Fibroblast of pulmonary artery (primary cell): ENCODE measurements at places on chromosomes 7 and 10.
A peak's percentile ranks its signal among the peaks of the same experiment; 100 is the strongest.

- DNase-seq = no peak
These were observed 39.9 kb upstream of the PPP2R2D start for GRCh38 chr10:131860806-131861440.

- DNase-seq = no peak
These were observed 122.1 kb downstream of the RPS24 start for GRCh38 chr10:78155722-78156121.

DNA sequence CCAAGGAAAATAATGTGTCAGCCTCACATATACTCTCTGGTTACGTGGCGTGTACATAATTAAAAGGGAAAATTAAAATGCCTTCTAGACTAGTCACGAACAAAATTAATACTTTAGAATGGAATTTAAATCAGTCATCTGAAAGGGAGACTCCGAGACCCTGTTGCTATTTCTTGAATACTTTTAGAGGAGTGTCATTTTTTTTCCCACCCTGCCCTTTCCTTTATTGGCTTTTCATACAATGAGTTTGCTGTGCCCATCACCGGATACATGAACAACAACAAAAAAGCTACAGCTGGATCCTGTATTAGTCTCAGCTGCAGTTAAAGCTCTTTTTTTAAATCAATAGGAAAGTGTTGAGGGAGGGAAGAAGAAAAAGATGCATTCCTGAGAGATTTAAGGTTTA is 20.1 kb downstream of the CYTH3 start:
- DNase-seq = peak; percentile 58

- peak; percentile 81 for DNase-seq
These were observed 134.3 kb upstream of the PDE1C start for GRCh38 chr7:32204361-32205018.

GRCh38 chr10:102646610-102647442 is 2.5 kb downstream of the TRIM8 start:
- DNase-seq = peak; percentile 59

- DNase-seq = no peak
These were observed 32.3 kb downstream of the KLHDC10 start for GRCh38 chr7:130102588-130102987.

- peak; percentile 21 for DNase-seq
These were observed 9.5 kb downstream of the RNF32 start for GRCh38 chr7:156650042-156650441.

DNA sequence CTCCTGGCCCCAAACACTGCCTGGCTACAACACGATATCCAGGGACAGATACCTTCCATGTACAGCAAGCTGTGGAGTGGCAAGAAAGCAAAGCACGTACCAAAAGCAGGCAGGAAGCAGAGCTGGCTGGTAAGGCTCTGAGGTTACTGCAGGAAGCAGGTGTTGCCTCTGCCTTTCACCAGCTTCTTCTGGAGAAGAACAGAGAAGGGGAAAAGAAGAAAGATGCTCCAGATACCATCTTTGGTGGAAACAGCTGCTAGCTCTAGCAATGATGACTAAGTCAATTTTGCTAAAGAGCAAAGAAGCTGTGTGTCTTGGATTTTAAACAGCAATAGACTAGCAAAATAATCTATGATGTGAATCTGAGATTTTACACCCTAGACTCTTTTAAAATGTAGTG is 34.9 kb upstream of the PRSS1 start:
- no peak for DNase-seq

DNA sequence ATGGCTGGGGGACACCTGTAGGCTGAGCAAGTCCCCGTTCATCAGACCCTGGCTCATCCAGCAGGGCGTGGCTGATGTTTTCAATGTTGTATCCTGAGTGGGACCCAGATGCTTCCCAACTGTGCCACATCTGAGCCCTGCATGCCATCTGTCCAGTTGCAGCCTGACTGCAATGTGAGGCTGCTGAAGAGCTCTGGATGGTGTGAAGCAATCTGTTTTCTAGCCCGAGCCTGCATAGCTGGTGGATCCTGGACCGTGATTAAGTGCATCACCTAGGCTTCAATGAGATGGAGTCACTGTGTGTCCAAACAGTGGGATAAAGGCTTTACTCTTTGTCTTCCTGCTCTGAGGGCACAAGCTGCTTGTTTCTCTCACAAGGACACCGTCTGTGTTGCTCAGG is 99.8 kb downstream of the TCF7L2 start:
- no peak for DNase-seq

GRCh38 chr10:94936721-94937120 is 1.7 kb upstream of the CYP2C9 start:
- DNase-seq = no peak

GRCh38 chr10:88742448-88742847 is 17.4 kb upstream of the LIPN start:
- DNase-seq = no peak

DNA sequence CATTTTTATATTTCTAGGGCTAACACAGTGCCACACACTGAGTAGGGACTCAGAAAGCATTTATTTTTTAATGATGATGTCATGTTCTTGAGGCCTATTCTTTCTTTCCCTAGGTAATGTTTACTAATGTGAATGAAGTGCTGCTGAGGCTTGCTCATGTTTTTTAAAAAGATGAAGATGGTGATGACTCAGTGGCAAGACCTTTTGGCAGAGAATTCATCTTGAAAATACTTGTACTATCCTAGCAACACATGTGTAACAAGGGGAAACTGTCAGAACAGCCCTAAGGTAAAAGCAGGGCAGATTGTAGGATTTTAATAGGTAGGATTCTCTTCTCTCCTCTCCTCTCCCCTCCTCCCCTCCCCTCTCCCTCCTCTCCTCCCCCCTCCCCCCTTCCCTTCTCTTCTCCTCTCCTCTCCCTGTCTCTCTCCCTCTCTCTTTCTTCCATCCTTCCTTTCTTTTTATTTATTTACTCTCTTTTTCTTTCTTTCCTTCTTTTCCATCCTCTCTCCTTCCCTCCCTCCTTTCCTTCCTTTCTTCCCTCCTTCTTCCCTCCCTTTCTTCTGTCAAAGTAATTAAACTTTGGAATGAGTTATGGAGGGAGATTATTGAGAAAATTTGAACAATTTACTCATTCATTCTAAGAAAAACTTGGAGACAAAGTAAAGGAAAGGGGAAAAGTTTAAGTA is 75.3 kb downstream of the ZNF92 start:
- DNase-seq = peak; percentile 70

GRCh38 chr7:72266771-72267170 is 145.4 kb downstream of the CALN1 start:
- no peak for DNase-seq

- no peak for DNase-seq
These were observed 132.7 kb downstream of the PRPF18 start for GRCh38 chr10:13719425-13719824.

DNA sequence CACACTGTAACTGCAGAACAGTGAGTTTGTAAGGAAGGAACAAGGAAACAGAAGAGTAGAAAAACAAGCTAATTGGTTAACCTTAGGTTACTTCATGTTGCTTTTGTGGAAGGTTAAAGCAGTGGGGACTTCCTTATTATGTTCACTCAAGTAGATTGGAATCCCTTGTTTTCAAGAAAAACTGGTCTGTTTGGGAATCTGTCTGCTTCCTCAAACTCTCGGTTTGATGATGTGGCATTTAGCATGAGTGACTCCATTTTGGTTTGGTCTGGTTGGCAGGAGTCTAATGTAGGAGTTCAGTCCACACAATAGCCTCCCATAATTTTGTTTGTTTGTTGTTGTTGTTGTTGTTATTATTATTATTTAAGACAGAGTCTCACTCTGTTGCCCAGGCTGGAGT is 3.8 kb upstream of the TRIM56 start:
- DNase-seq = no peak

- peak; percentile 75 for DNase-seq
These were observed 21.7 kb upstream of the PFKP start for GRCh38 chr10:3045471-3046209.

DNA sequence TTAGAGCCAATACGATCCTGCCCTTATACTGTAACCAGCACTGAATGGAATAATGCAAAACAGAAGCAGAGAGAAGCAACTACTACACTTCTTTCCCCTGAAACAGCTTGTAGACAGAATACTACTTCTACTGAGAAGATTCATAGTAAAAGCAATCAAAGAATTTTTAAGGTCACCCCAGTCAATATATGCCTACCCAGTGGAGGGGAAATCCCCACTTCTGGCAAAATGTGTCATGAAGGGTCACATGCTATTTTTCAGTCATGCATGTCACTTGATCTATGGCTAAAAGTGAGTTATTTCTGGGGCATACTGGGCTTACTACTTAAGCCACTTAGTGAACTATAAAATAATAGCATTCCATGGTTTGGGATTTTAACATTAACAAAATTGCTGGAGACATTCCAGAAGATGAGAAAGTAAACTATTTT is 25.6 kb downstream of the IRF5 start:
- DNase-seq = peak; percentile 3

DNA sequence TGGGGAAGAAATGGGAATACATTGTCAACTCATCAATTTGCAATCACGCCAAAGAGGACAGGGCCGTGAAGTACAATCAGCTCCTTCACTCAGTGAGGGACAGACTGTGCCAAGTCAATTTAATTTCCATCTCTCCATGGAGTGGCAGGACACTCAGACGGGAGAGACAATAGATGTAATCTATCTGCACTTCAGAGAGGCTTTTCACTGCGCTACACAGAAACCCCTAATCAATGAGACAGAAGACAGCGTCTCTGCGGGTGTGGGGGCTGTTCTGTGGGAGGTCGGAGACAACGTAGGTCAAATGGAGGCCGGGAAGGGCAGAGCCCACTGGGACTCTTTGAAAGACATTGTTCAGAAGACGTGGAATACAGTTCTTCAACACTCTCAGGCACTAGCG is 541.0 kb upstream of the ADARB2 start:
- no peak for DNase-seq

- DNase-seq = no peak
These were observed 130.4 kb upstream of the PDE1C start for GRCh38 chr7:32200646-32201045.

- DNase-seq = no peak
These were observed 108.7 kb upstream of the PPIF start for GRCh38 chr10:79238606-79239005.

DNA sequence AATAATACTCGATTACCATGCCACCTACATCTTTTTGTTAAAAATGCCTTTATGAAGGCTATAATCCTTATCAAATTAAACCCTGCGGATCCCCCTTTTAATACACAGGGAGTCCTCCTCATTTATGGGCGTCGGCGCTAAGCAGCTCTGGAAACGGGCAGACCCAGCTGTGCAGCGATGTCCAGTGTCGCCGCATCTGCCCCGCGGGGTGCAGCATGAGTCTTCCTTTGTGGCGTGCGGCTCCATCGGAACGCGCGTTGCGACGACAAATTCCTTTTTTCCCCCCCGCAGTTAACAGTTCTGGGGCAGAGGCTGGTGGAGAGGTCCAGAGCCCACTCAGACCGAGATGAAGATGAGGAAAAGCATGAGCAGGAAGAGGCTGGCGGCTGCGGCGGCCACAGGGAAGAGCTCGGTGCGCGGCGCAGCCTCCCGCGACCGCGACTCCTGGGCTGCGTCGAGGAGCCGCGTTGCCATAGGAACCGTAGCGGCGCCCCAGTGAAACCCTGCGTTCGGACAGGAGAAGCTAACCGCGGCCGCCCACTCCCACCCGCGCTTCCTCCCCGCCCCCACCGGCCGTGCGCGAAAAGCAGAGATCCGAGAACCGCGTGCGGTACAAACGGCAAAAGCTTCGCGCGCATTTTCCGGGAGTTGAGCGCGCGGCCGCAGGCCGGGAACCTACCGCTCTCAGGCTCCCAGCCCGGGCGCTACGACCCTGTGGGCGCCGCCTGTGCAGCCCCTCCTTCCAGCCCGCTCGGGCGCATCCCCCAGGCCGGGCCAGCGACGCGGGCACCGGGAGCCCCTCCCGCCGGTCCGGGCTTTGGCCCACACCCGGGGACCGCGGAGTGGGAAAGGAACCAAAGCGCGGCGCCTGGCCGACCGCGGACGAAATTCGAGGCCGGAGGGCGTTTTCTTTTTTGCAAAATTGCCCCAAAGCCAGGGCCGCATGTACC is 130.6 kb downstream of the SPAG6 start:
- DNase-seq = no peak

DNA sequence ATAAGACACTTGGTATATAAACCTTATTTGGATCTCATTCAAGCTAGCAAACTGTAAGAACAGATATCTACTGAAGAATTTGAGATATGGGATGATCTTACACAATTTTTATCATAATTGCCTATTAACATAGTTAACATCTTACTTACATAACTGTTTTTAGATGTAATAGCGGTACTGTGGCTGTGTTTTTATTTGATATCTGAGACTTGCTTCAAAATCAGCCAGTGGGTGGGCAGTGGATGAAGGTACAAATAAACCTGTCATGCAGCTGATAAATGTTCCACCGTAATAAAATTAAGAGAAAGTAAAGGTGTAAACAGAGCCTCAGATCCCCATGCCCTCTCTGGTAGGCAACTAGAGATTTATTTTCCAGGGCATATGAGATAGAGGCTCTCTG is 28.4 kb upstream of the PTPRN2 start:
- DNase-seq = no peak

DNA sequence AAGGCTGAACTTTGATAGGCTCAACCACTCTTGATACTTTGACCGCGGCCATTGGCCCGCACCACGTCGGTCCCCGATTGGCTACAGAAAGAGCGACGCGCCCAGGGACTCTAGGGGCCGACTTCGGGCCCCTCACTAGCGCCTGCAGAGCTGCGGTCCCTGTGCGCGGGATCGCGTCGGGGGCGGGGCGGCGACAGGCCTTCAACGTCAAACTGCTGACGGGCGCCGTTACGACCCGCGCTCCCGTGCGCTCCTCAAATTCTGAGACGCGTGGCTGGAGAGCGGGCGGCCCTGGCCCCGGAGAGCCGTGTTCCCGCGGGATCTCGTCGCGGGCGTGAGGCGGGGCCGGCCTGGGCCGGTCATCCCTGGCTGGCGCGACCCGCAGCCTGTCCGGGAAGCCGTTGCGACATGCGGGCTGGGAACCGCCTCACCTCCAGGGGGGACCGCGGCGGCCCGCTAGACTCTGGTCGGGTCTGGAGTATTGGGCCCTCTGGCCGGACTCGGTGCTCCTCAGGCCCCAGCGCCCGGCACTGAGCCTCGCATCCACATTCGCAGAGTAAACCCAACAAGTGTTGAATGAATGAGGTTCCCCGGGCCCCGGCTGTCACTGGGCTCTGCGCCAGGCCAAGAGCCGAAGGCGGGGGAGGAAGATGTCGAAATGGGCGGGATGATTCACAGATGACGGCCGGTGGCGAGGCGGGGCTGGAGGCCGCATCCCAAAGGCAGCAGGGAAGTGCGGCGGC is 643 bp upstream of the SLC25A28 start:
- peak; percentile 97 for DNase-seq

- DNase-seq = no peak
These were observed 47.0 kb upstream of the PLEKHA1 start for GRCh38 chr10:122327237-122328206.

DNA sequence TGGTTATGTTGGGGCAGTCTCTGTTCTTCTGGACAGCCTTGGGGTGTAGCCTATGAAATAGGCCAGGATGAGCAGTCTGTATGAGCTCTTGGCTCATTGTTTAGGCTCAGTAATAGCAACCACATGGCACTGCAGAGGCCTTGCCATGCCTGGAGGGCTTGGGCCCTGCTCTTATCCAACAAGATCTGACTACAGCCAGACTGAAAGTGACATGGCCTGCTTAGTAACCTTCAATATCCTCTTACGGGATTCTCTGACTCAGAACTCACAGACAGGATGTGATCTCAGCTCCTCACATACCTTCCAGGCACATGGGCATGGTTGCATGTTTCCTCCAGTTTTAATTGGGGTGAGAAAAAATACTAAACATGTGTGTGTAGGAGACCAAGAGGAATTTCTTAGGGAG is 289.3 kb downstream of the PTEN start:
- peak; percentile 90 for DNase-seq

- no peak for DNase-seq
These were observed 4.8 kb downstream of the UPK3B start for GRCh38 chr7:76514926-76515771.

- peak; percentile 21 for DNase-seq
These were observed 207.8 kb downstream of the TAX1BP1 start for GRCh38 chr7:27947586-27948278.
